ENCODE measurements at places on chromosomes 13 and 19. TPM values are rescaled to one million over a fixed set of nuclear protein-coding genes. Genes with fewer than 3 reads are reported as not detected.

Gene ZNF98
- 0.13 TPM for total RNA-seq

Gene MYO1F
- total RNA-seq, result 0.38 TPM

Gene ARHGEF1
- total RNA-seq, result 35.0 TPM

Gene KLK12
- total RNA-seq, result not detected

Gene VSTM2B
- not detected for total RNA-seq

Gene RNU6-9
- total RNA-seq, result not detected

Gene ICAM5
- total RNA-seq, result under 0.01 TPM

Gene VAV1
- total RNA-seq, result under 0.01 TPM

Gene ZNF44
- total RNA-seq, result 3.9 TPM

Gene HSD17B14
- total RNA-seq, result 4.2 TPM

Gene HNRNPM
- 68.3 TPM for total RNA-seq

Gene HCST
- total RNA-seq, result 0.38 TPM

Gene TUBA3C
- total RNA-seq, result not detected

Gene PABPC3
- under 0.01 TPM for total RNA-seq

Gene BRSK1
- total RNA-seq, result 0.39 TPM

Gene MISP
- not detected for total RNA-seq

Gene SLC25A41
- 0.13 TPM for total RNA-seq

Gene SLC10A2
- total RNA-seq, result not detected

Gene OVOL3
- not detected for total RNA-seq

Gene PDX1
- total RNA-seq, result not detected

Gene ZNF682
- 2.3 TPM for total RNA-seq

Measured in dermis microvascular lymphatic vessel endothelial cell (primary cell).